Activated T-helper 1 cell treated with Interleukin-2 at 50 U/mL for 16 hours (primary cell): ENCODE measurements at places on chromosomes 3 and 15.

- DNase-seq: no peak
Observed at GRCh38 chr3:100008081-100008698, 106.1 kb downstream of the FILIP1L start.

GRCh38 chr3:3792391-3792790 lies 6.8 kb upstream of the LRRN1 start:
- no peak for DNase-seq

DNA sequence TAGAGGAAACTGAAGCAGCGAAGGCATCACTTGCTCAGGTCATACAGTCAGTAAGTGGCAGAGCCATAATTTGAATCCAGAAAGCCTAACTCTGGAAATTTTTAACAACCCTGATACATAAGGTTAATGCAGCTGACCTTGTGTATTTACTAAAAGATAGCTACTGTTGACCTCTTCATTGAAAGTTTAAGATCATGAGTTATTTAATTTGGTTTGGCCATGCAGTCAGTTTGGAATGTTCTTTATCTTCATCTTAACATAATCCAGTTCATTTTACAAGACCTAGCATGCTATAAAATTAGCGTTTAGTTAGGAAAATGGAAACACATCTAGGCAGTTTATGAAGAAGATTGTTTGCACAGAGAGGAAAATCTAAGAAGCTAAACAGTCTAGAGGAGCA lies 240.9 kb downstream of the RBMS3 start:
- DNase-seq: no peak

GRCh38 chr3:169389925-169390253 lies 273.6 kb downstream of the MECOM start:
- no peak for DNase-seq

GRCh38 chr3:65402597-65402996 lies 636.1 kb downstream of the MAGI1 start:
- no peak for DNase-seq

DNA sequence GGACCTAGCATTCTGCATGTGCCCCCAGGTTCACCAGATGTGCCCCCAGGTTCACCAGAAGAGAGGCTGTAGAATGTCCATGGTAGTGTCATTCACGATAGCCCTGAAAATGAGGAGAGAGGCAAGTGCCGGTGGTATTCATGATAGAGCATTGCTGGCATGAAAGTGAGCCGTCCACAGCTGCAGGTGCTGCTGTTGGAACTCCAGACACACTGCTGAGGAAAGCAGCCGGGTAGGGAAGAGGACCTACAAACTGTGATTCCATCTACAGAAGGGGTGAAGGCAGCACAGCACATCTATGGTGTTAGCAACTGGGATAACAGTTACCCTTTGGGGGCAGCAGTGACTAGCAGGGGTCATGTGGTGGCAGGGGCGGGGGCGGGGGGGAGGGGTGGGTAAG lies 125.0 kb upstream of the PLXNA1 start:
- DNase-seq: no peak

DNA sequence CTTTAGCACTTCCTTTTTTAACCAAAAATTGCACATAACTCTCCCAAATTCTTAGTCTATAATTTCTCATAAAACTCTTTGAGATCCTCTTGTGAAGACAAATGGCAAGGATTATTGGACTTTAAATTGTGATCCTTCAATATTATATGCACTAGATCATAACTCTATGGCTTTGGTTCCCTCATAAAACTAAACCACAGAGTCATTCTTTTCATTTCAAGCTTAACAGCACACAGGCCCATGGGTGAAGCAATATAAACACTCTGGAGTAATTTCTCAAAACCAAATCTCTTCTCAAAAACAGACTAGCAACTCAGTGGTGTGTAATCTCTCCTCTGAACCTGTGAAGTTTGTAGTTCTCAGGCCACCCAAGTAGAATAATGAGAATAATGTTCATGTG lies 171.0 kb upstream of the NECTIN3 start:
- DNase-seq: no peak

GRCh38 chr3:59816312-59816711 lies 766.5 kb upstream of the CFAP20DC start:
- no peak for DNase-seq

DNA sequence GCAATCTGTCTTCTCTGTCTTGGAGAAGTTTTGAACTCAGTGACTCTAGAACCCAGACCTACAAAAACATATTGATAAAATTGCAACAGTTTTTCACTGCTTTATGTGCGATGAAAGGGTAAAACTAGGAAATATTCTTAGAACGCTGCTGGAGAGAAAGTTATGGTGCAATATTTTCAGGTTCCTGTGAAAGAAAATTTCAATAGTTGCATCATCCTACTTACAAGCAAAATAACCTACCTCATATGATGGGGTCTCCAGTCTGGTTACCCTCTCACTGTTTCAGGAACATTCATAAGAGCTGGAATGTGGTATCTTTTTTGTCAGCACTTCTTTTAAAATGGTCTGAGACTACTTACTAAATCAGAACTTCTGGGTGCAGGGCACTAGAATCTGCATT lies 27.1 kb downstream of the GATM start:
- no peak for DNase-seq

- DNase-seq: no peak
Observed at GRCh38 chr3:176583956-176584355, 613.3 kb downstream of the TBL1XR1 start.

DNA sequence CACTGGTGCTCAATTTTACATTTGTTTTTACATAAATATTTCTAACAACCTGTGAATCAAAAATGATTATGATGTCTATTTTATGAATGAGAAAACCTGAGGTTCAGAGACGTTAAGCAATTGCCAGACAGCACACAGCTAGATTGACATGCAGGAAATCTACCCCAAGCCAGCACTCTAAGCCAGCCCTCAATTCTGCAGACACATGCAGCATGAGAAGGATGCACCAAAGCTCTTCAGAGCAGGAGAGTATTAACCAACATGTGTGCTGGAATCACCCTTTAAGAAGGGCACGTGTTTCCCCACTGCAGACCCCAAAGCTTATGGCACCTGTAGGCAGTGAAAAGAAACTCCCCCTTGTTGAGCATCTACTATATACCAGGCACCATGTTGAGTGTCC lies 126.1 kb upstream of the ARHGEF3 start:
- no peak for DNase-seq
